HFF-Myc (cell line): ENCODE measurements at places on chromosomes 7 and 10.

DNA sequence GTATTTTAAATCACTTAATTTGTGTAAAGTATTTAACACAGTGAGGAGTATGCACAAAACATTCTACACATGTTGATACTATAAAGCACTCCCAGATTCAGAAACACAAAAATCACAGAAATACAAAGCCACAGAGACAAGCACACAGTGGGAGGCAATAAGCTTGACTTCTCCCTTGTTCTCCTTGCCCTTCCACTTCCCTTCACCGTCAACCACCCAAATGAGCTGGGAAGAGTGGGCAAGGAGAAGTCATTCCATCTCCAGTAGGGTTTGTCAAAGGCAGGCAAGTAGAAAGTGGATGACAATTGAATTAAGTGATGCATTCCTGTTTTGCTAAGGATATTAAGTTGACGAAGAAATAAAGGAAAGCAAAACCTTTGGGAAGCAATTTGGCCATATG, 4.2 kb upstream of the TMEM139 start:
- no peak for DNase-seq

- no peak for DNase-seq
These were observed 8.8 kb upstream of the EPHB4 start for GRCh38 chr7:100835903-100836811.

- DNase-seq: no peak
These were observed 772 bp downstream of the PRDX3 start for GRCh38 chr10:119177708-119178371.

GRCh38 chr10:110497438-110498086, at the start of gene DUSP5:
Gene DUSP5, plus strand, starts transcription at chr10:110497907. Its CDS starts 215 bp downstream, at chr10:110498122.
- peak; percentile 74 for DNase-seq

- no peak for DNase-seq
These were observed 551 bp downstream of the GRIFIN start for GRCh38 chr7:2475678-2476015.

- no peak for DNase-seq
These were observed 117.0 kb downstream of the AASS start for GRCh38 chr7:122027058-122027457.

DNA sequence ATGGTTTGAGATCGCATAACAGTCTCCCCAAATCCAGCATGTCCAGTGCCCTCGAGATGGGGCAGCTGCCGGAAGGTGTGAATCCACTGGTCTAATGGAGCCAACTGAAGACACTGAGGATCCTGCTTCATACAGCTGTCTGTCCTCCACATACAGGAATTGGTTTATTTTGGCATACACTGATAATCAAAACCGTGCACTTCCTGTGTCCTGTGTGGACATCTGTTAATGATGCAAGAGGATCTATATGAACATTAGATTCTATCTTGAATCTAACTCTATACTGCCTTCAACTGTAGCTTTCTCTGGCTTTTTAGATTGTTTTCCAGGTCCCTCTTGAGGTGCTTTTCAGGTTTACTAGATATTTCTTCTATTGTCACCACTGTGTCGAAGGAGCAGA, 3.0 kb upstream of the JAZF1 start:
- no peak for DNase-seq

DNA sequence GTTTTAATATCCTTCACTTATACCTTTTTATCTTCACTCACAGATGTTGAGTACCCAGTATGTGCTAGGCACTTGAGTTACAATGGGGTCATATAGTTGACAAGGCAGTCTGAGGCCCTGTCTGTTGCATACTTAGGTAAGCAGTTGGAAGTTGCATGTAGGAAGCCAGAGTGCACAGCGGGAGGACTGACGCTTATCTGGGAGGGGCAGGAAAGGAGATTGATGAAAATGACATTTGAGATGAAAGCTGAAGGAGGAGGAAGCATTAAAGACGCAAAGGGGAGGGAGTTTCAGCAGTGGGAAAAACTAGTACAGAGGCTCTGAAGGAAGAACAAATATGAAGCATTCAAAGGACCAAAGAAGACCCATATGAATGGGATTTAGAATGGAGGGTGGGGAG, 266.2 kb downstream of the HTR7 start:
- DNase-seq: no peak

- DNase-seq: peak; percentile 96
These were observed 46.1 kb downstream of the CYTH3 start for GRCh38 chr7:6226194-6226799.

GRCh38 chr7:69018200-69018599, 580.1 kb upstream of the AUTS2 start:
- no peak for DNase-seq

DNA sequence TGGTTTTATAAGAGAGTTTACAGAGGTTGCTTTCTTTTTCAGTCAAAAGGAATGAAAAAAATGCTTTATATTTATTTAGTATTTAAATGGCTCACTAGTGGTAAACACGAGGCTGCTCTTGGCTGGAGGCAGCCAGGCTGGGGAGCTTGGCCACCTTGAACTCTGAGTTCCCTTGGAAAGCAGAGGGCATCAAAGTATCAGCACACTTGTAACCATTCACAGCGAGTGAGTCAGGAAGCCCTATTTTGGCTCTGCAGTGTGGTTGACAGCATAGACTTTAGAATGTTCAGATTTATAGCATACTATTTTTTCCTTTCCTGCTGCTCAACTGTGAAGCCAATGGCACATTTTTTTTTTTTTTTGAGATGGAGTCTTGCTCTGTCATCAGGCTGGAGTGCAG, 51.6 kb downstream of the CYCS start:
- DNase-seq: no peak

GRCh38 chr10:82932451-82932850, 1057.5 kb downstream of the NRG3 start:
- DNase-seq: no peak

DNA sequence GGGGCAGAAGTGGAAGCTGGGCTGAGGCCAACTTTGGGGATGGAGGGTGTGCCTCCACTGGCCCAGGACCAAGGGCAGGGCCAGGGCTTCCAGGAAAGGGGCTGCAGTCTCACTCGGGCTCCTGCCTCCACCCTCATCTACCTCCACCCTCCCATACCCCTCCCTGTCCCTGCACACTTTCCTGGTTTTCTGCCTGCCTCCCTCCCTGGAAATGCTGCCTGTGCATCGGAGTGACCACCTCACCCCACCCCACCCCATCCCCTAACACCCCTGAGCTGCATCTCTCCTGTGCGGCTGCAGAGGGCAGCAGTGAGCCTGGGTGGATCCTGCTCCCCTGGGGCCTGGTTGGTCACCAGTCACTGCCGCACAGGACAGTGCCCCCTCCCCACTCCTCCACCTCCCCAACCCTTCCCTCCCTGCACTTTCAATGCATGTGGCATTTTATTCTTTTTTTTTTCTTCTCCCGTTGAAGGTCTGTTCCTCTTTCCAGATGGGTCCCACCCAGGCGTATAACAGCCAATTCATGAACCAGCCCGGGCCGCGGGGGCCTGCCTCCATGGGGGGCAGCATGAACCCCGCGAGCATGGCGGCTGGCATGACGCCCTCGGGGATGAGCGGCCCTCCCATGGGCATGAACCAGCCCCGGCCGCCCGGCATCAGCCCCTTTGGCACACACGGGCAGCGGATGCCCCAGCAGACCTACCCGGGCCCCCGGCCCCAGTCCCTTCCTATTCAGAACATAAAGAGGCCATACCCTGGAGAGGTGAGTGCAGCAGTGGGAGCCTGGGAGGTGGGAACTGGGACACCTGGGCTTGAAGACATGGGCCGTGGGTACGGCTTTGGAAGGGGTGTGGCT, 54.1 kb upstream of the PPIF start:
- DNase-seq: no peak

- no peak for DNase-seq
These were observed 1.8 kb downstream of the SNCG start for GRCh38 chr10:86960003-86960862.

DNA sequence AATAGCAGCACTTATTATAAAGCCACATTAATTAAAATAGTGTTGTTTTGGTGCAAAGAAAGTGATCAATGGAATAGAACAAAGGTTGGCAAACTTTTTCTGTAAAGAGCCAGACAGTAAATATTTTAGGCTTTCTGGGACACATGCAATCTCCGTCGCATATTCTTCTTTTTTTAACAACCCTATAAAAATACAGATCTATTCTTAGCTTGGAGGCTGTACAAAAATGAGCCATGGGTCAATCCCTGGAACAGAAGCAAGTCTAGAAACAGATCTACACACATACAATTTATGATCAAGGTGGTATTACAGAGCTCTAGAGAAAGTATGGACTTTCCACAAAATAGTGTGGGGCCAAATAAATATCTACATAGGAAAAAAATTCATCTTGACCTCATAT, 71.8 kb downstream of the ARHGAP21 start:
- DNase-seq: no peak

- no peak for DNase-seq
These were observed 22.0 kb downstream of the PRTFDC1 start for GRCh38 chr10:24930427-24930826.

- no peak for DNase-seq
These were observed 21.1 kb upstream of the UNCX start for GRCh38 chr7:1211611-1212010.

- DNase-seq: no peak
These were observed 335.9 kb downstream of the WDR37 start for GRCh38 chr10:1392127-1392526.

- no peak for DNase-seq
These were observed 169.3 kb downstream of the FAM107B start for GRCh38 chr10:14605231-14605925.

DNA sequence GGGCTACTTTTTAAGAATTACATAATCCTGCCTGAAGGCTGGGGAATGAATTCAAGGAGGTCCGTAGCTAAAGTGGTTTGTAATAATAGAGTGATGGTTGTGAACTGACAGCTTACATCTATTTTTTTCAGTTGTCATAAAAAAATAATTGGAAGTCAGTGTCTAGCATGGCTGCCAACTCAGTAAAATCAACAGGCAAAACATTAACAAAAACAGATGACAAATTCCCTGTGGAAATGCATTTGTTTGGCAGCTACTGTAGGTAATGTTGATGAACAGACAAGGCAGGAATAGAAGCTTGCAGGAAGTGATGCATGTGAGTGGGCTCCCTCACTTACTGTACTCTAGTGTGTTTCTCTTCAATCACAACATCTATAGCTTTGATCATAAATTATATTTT, 766.0 kb upstream of the POT1 start:
- no peak for DNase-seq

DNA sequence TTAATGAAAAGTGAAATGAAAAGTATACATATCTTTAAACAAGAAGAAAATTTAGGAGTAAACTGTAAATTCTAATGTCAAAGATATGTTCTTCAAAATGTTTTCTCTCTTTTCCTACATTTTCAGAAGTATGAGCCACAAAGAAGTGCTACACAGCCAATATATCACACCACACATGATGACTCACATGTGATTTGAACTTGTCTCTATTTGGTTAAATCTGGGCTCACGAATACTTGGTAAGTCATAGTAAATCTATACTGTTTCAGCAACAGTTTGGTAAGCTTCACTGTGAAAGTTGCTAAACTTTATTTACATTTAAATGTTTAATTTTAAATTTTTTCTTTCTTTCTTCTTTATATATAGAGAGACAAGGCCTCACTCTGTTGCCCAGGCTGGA, 380.6 kb upstream of the IGFBP3 start:
- no peak for DNase-seq

DNA sequence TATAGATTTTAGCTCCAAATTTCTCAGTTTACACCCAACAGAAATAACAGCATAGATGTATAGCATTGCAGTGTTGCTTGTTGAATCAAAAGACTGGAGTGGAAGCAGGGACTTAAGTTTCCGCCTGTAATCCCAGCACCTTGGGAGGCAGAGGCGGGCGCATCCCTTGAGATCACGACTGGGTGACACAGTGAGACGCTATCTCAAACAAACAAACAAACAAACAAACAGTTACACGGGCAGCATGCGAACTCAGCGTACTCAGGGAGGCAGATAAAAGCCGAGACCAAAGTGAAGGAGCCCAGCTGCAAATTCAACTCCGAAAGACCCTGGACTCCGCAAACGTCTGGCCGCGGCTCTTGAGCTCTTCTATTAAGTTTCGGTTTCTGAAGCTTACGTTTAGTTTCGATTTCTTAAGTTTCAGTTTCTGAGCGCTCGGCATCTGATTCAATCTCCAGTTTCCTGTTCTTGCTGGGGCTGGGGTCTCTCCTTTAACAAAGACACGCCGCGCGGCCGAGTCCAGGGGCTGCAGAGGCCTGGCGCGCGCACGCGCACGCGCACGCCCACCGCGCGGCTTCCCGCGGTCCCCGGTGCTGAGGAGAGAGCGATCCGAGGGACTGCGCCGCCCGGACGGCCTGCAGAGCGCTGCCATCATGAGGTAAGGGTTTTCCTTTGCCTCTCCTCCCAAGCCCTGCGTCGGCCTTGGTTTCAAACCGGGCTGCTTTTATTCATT, at the start of gene IFIT5:
Gene IFIT5, plus strand, starts transcription at position 423 of the 733 bp plus-strand sequence. Its CDS starts 231 bp downstream, at position 654.
- DNase-seq: no peak

DNA sequence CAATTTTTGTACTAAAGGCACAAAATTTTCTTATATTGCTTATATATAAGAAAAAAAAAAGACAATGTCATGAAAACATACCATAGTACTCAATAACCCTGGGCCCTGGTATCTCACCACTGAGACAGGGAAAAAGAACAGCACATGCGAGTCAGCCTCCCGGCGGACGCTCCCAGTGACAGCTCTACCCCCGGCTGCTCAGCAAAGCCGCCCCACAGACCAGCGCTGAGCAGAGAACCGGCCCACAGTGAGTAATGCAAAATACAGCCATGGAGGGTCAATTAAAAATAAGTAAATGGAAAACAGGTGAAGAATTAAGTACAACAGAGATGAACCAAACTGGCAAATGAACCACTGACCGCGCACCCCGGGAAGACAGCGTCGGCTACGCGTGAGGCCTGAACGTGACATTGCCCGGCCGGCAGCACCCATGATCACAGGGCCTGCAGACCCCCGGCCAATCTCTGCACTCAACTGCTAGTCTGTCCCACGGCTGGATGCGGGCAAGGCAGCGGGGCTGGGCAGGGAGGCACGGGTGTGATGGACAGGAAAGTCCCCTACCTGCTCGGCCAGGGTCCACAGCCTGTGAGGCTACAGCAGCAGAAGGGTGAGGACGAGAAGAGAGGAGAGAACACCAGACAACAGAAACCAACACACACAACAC, 175.9 kb downstream of the ZMYND11 start:
- no peak for DNase-seq

DNA sequence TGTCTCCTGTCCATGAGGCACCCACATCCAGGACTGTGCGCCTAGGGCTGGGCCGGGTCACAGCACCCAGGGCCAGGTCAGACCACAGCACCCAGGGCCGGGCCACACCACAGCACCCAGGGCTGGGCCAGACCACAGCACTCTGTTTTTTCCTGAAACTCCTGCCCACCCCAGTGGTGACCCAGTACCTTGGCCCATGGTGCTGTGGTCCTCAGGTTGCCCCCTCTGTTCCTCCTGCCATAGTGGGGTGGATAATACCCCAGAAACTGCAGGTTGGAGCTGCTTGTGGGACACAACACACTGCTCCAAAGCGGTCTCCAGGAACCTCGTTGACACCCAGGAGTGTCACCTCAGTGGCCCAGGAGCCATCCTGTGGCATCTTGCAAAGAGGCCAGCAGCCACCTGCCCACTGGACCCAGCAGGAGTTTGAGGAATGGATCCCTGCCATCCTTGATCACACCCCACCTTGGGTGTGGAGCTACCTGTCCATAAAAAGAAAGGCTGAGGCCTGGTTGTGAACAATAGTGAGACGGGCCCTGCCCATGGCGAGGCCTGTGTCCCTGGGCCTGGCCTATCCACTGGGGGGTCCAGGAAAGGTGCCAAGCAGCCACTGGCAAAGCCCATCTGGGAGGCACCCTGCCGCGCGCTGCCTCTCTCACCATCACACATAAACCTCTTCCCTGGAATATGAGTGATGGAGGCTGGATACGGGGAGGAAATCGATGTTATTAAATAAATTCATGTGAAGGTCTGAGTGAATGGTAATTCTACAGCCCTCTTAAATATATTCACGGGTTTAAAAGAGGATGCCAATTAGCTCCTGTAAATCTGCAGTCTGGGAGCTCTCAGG, 89.0 kb downstream of the NKX6-2 start:
- no peak for DNase-seq
